ENCODE measurements at places on chromosomes 13 and 19. TPM values are rescaled to one million over a fixed set of nuclear protein-coding genes. Genes with fewer than 3 reads are reported as not detected.

The CBY2 gene
- total RNA-seq = not detected

The ZNF490 gene
- total RNA-seq = 10.6 TPM

The LILRB2 gene
- not detected for total RNA-seq

The BAX gene
- total RNA-seq = 78.0 TPM

The SULT2B1 gene
- not detected for total RNA-seq

The PROZ gene
- not detected for total RNA-seq

The PLIN4 gene
- 12.7 TPM for total RNA-seq

The NRTN gene
- not detected for total RNA-seq

The FBN3 gene
- not detected for total RNA-seq

The ZNF534 gene
- 0.06 TPM for total RNA-seq
